Fibroblast of the conjunctiva (primary cell): ENCODE measurements at places on chromosomes 6 and 20.
A peak's percentile ranks its signal among the peaks of the same experiment; 100 is the strongest.

- no peak for DNase-seq
Measured at GRCh38 chr6:116349216-116349615, 21.5 kb upstream of the DSE start.

DNA sequence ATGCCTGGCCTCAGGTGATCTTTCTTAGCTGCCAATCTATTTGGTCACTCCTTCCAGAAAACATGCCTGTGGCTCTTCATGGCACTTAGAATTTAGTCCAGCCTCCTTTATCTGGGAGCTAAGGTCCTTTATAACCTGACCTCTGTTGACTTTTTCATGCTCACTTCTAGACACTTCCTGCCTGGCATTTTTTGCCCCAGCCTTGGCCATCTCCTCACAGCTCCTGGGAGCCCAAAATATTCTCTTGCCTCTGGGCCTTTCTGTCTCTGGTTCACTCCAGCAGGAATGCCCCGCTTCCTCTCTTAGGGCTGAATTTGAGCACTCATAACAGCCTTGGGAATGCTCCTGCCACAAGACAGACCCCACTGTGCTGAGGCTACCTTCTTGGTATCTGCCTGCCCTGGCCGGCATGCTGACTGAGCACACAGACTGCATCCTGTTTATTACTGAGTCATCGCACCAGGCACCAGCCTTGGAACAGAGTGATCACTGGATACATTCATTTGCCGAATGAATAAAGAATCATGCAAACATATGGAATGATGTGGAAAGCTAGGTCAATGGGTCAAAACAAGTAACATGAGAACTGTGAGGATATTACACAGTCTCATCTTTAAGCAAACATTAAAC, 5.8 kb upstream of the EEF1E1 start:
- DNase-seq = peak; percentile 76

DNA sequence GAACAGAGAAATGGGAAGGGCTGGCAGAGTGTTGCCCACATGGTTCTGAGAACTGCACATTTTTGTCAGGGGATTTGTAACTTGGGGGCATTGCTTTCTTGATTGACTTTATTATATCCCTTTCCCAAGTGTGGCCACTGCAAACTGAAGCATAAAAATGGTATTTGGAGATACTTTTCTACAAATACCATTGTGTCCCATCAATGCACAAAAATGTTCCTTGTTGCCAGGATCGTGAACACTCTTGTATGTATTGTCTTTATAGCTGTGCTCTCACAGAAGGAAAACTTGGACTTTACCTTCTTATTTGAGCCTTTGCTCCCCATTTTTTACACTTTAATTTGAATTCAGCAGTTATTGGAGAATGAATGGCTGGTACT, 57.1 kb upstream of the C20orf144 start:
- DNase-seq = no peak

DNA sequence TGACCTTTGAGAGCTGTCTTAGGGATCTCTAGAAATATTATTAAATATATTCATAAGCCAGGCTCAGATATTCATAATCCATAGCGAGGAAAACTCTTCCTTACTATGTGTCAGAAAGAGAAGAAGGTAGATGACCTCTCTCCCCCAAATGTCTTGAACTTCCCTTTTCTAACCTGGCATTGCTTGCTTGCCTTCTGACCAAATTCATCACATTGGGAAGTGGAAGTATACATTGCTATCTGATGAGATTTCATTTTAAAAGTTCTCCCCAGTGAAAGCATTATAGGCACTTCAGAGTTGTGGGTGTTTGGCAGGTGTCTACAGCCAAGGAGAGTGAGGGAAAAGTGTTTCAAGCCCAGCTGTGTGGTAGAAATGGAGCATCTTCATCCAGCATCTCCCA, 197.3 kb downstream of the ZFAND3 start:
- no peak for DNase-seq

DNA sequence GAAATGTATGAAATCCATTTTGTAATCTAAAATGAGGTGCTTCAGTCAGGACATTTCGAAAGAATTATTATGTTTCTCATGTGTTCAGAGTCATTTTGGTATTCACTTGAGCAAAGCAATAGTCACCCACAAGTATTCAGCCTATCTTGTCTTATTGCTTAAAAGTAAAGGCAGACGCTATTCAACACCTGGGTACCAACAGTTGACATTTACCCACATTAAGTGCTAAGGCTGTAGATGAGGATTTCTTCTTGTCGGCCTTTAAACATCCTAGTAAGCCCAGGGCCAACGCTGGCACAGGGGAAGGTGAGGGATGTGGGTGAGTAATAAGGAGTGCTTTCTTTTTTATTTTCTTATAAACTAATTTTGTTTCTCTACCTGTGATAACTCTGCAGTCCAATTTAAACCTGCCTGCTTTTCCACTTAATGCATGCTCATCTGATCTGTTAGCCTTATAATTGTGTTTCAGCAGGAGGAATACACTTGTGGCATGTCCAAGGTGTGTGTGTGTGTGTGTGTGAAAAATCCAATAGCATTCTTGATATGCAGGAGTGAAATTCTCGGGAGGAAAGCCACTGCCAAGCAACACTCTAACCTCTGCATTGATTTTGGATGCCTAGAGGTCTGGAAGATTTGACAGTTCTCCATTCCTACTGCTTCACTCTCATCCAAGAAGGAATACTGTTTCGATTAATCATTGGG, 252.0 kb downstream of the SOX4 start:
- DNase-seq = no peak

DNA sequence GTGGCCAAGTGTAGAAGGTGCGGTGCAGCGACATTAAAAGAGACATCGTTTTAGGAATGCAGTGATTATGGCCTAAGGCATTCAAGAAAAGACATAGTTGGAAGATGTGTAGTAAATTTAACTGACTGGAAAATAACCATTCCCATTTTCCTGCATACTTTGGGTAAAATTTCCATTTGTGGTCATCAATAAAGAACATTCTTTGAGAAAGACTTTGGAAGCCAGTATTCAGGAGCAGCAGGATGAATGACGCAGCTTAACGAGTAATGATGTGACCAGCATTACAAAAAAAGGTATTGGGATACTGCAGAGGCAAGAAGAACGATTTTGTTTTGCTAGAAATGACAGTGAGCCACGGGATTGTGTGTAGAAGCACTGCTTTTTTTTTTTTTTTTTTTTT, 7.0 kb upstream of the RWDD1 start:
- no peak for DNase-seq

DNA sequence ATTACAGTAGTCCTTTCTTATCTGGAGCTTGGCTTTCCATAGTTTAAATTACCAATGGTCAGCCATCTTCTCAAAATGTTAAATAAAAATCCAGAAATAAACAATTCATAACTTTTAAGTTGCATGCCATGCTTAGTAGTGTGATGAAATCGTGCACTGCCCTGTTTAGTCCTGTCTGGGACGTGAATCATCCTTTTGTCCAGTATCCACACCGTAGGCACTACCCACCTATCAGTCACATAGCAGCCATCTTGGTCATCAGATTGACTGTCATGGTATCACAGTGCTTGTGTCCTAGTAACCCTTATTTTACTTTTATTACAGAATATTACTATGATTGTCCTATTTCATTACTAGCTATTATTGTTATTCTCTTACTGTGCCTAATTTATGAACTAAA, 924.1 kb downstream of the EYS start:
- DNase-seq = no peak

GRCh38 chr20:7938058-7938457, 2.2 kb downstream of the HAO1 start:
- no peak for DNase-seq

DNA sequence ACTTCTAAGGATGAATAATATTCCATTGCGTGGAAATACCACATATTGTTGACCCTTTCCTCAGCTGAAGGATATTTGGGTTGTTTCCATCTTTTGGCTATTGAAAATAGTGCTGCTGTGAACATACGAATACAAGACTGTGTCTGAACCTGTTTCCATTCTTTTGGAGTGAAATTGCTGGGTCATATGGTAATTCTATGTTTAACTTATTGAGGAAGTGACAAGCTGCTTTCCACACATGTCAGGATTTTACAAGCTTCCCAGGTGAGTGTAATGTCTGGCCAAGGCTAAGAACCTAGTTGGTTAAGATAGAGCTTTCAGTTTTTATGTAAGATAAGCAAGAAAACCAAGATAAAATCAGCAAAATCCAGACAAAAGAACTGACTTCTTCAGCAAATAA, 48.8 kb downstream of the PPP1R3G start:
- DNase-seq = no peak

DNA sequence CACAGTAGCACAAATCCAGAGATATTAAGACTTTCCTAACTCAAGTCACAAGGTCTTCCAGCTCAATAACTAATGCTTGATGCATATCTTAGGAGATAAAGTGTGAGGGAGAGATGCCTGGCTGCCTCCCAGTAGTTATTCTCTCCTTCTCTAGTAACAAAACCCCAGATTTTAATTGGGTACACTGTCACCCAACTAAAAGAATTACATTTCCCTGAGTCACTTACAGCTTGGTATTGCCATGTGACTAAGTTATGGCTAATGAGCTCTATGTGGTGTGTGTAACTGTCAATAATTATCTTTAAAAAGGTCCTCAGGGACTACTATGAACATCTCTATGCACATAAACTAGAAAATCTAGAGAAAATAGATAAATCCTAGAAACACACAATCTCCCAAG, 32.0 kb downstream of the KIF6 start:
- DNase-seq = no peak

DNA sequence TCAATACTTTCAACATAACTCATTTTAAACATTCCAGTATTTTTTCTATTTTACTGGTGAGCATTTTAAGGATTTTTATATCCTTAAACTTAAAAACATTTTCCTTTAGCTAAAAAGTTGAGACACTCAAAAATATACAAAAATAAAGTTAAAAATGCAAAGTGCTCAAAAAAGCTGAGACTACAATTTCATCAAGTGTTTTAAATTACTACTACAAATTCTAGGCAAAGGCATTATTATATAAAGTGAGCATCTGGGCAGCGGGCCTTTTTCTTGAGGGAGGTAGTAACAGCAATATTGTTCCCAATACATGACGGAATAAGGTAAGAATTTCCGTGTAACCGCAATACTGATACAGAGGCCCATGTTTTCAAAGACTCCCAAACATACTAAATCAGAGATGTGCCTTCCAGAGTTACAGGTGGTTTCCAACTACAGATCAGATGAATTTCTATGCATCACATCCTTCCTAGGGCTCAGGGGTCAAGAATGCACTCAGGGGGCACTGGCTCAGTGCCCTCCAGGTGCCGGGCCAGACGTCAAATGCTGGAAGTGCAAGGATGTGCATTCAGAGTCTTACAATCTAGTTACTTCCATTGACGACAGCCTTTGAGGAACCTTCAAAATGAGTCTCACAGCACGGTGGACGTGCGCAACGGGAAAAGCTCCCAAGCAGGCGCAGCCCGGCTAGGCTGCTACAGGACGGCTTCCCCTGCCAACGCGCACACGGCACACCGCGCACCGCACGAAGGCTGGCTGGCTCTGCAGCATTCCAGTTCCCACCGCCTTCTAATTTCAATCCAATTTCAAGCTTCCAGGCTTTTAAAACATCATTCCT, 1.7 kb downstream of the PHF10 start:
- DNase-seq = no peak

- DNase-seq = no peak
Measured at GRCh38 chr6:129704708-129705107, 5.3 kb downstream of the ARHGAP18 start.
